MCF 10A (cell line): ENCODE measurements at places on chromosomes 7 and 10. TPM values are rescaled to one million over a fixed set of nuclear protein-coding genes. Genes with fewer than 3 reads are reported as not detected.

DNA sequence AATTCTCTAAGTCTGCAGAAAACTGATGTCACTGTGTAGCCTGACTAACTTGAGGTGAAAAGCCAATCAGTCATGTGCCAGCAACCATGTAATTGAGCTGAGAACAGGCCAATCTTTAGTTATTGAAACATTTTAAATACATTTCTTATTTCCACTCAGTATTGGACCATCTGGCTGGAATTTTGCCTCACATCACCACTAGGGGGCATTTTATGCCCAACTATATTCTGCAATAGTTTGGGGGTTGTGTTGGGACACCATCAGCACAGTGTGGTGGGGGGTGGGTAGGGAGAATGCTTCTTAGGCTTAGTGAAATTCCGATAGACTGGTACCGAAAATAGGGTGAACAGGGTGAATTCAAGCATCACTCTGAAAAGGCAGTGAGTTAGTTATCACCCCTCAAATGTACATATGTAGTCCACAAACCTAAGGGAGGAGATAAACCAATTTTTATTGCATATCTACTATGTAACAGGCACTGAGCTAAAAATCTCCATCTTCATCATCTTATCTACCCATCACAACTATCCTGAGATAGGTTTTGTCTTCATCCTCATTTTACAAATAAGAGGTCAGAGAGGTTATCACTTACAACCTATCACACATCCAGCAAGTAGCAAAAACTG lies 17.8 kb downstream of the NPSR1 start:
- H3K4me1 ChIP-seq: no peaks in the 10 kb centered on the region
- H3K27ac ChIP-seq: no peak overlapping the region
- peak; percentile 34 for DNase-seq
- no peak overlapping the region for H3K4me3 ChIP-seq
- H3K27me3 ChIP-seq: no peaks in the 10 kb centered on the region
- H3K36me3 ChIP-seq: no peaks in the 10 kb centered on the region

Gene GIMAP8
- total RNA-seq: not detected in 2 replicates

GRCh38 chr10:26970667-26971066 lies 109.9 kb upstream of the ABI1 start:
- H3K4me1 ChIP-seq: no peaks in the 10 kb centered on the region
- H3K36me3 ChIP-seq: peaks cover 4% of the 10 kb centered on the region
- no peak overlapping the region for H3K4me3 ChIP-seq
- no peak overlapping the region for H3K27ac ChIP-seq

GRCh38 chr7:7489546-7489945 lies 46.1 kb downstream of the COL28A1 start:
- no peaks in the 10 kb centered on the region for H3K36me3 ChIP-seq
- peak overlapping the region; percentile 1 for H3K4me3 ChIP-seq
- H3K27me3 ChIP-seq: no peaks in the 10 kb centered on the region
- DNase-seq: peak; percentile 67
- H3K4me1 ChIP-seq: peaks cover 27% of the 10 kb centered on the region

Gene ANKRD22
- total RNA-seq: 0.26 TPM in 1 of 2 replicates, not detected in the other

- no peak for DNase-seq
- peaks cover 3% of the 10 kb centered on the region for H3K36me3 ChIP-seq
- no peaks in the 10 kb centered on the region for H3K27me3 ChIP-seq
- H3K27ac ChIP-seq: no peak overlapping the region
- H3K4me3 ChIP-seq: no peak overlapping the region
Measured at GRCh38 chr10:109926061-109926745, 2.9 kb upstream of the XPNPEP1 start.

DNA sequence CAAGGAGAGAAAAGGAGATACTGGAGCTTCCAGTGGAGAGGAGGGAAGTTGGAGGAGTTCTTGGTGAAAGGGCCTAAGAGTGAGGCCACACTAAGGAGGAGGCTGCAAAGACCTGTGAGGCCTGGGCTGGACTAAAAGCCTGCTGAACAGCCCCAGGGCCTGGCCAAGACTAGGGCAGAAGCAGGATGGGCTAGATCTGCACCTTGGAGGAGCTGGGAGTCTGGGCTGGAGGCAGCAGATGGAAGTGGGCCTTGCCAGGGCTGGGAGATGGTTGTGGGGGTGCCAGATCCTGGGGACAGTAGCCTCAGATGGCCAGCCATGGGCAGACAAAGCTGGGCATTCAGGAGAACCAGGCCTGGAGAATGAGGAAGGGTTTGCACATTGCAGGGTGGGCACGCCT lies 6.5 kb upstream of the PURB start:
- H3K36me3 ChIP-seq: peaks cover 6% of the 10 kb centered on the region
- no peaks in the 10 kb centered on the region for H3K4me1 ChIP-seq
- H3K27me3 ChIP-seq: no peaks in the 10 kb centered on the region
- no peak for DNase-seq
- no peak overlapping the region for H3K27ac ChIP-seq
